ENCODE measurements at places on chromosomes 7 and 10.

GRCh38 chr7:130491841-130492522 is at the start of gene MEST:
MEST (plus strand) TSS chr7:130492085; CDS start chr7:130492314, 229 bp downstream.
- peak; percentile 13 for DNase-seq

GRCh38 chr10:114879093-114879492 is 57.5 kb downstream of the FHIP2A start:
- DNase-seq: no peak

DNA sequence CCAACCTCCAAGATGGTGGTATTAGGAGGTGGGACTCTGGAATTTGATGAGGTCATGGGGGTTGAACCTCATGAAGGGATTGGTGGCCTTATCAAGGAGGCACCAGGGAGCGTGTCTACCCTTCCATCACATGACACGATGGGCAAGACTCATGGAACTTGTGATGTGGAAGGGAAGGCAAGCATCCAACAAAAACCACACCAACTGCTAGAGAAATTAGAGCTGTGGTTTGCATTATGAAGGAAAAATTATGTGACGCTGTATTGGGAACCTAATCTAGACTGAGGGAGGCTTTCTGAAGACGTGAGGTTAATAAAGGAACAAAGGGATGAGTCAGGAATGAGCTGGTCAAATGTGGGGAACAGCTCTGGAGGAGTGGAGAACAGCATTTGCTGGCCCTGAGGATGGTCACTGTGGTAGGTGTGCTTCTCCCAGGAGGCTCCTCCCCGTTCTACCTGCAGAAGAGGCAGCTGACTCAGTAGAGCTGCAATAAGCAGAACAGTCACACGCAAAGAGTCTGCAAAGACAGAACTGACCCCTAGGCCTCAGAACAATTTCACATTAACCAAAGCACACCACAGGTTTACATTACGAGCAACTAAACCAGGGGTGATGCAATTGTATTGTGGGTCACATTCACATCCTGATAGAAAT is 236.6 kb upstream of the GRB10 start:
- peak; percentile 80 for DNase-seq

GRCh38 chr10:70048030-70048723 is 4.5 kb upstream of the MACROH2A2 start:
- DNase-seq: no peak

- DNase-seq: no peak
Measured at GRCh38 chr10:70324339-70324861, 40.6 kb upstream of the NPFFR1 start.

DNA sequence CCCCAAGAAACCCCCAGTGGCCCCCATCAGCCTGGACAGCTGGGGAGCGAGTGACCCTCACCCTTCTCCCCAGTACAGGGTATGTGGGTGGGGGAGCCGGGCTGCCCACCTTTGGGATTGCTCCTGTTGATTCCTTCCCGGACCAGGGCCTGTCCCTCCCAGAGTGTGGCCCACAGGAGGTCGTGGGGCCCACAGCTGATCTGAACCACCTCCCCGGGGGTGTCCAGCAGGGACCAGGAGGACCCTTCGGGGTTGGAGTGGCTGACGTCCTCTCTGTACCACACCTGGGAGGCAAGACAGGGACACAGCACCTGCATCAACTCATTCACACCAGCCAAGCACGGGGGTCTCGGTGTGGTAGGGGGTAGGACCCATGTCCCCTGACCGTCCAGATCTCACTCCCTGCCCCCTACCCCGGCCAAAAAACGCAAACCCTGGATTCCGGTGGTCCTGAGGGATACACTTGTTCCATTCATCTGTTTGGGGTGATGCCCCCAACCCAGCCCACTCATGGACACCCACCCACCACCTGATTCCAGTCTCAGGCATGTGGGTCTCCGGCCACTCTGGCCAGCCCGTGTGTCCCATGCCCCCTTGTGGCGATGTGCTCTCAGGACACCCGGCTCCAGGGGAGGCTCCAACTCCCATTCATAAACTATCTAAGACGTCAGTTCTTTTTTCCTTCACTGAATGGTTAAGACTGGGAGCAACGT is 10.9 kb downstream of the TECPR1 start:
- peak; percentile 47 for DNase-seq

- peak; percentile 1 for DNase-seq
Measured at GRCh38 chr7:42624471-42624870, 287.4 kb downstream of the C7orf25 start.

- no peak for DNase-seq
Measured at GRCh38 chr10:73339436-73339835, 19.2 kb downstream of the CFAP70 start.
